ENCODE measurements at places on chromosomes 3 and 15.

GRCh38 chr15:23416349-23417276 is 30.4 kb downstream of the GOLGA6L2 start:
- DNase-seq, result no peak

GRCh38 chr3:18868911-18869689 is 279.2 kb upstream of the KCNH8 start:
- no peak for DNase-seq

DNA sequence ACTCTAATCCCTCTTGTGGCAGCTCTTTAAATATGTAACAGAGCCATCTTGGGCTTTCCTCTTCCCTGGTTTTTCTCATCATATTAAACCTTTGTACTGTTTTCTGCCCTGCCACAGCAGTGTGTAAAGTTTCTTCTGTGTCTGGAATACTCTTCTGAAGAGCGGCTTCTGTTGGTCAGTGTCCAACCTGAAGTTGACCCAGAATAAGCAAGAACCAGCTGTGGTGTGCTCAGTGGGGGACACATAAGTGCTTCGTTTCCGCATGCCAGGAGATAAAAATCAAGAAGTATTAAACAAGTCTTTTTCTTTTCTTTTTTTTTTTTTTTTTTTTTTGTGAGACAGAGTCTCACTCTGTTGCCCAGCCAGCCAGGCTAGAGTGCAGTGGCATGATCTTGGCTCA is 173.2 kb upstream of the CHRM5 start:
- no peak for DNase-seq

DNA sequence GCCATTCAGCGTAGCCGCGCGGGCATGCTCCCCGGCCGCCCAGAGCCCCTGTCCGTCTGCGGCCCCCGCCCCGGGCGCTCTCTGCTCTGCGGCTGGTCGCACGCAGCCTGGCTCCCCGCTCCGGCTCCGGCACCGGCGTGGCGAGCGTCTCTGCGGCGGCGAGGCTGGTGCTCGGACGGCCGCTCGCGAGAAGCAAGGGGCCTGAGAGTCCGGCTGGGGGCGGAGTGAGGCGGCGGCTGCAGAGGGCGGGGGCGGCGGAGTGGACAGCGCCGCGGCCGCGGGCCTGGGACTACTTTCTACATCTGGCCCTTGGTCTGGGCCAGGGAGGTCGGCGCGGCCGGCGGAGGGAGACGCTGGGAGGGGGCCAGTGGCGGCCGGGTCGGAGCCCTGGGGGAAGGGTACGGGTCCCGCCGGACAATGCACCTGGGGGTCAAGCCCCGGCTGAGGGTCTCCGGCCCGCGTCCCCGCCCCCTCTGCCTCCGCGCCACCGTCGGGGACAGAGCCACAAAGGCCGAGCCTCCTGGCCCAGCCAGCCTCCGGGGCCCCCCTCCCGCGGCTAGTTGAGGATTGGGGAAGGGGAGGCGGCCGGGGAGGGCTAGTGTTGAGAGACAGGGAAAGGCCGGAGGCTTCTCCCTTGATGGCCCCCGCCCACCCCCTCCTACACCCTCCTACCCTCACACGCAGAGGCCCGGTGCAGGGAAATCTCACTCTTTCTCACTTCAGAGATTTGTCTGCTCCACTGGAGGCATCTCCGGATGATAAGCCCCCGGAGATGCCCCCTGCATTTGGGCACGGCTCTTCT is at the start of gene PRTG:
TSS of gene PRTG (minus strand) at position 226 of the 802 bp plus-strand sequence. CDS start at position 5, 221 bp downstream.
- no peak for DNase-seq

GRCh38 chr3:123421353-123422174 is 27.3 kb downstream of the ADCY5 start:
- no peak for DNase-seq

GRCh38 chr3:157354722-157355121 is 81.9 kb upstream of the PTX3 start:
- no peak for DNase-seq

- no peak for DNase-seq
Measured at GRCh38 chr15:65286069-65286703, 497 bp downstream of the PARP16 start.

- no peak for DNase-seq
Measured at GRCh38 chr3:123453675-123454074, 4.8 kb upstream of the ADCY5 start.

- no peak for DNase-seq
Measured at GRCh38 chr15:63363292-63363691, 18.4 kb downstream of the CA12 start.

GRCh38 chr3:124885466-124886167 is 1.5 kb downstream of the ITGB5 start:
- no peak for DNase-seq

GRCh38 chr3:135007607-135008006 is 212.5 kb downstream of the EPHB1 start:
- DNase-seq, result no peak

DNA sequence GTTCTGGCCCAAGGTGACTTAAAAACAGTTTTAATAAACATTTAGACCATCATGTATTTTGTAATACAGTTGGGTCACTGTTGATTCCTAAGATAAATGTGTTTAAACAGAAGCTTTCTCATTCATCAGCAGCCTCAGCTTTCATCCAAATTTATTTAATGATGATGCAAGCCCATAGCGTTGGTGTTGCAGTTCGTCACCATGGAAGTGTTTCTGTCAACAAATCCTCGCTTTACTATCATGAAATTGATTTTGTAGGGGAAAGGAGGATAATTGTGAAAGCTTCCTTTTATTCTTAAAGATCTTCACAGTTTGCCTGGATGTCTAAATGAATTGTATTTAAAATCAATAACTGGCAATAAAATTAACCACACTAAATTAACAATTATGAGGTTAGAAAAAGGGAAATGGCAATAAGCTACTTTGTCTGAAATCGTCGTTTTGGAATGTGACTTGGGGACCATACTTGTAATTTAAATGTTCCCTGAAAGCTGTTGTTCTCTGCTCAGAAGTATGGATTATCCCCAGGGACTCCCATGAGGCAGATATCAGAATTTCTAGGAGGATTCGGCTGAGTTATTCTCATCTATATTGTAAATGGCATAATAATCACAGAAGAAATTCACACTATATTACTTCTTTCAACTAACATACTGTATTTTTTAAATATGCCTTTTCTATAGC is 29.0 kb downstream of the CMSS1 start:
- no peak for DNase-seq

GRCh38 chr3:170301405-170301804 is 56.1 kb upstream of the SKIL start:
- DNase-seq, result no peak

Data from activated CD8-positive, alpha-beta memory T cell treated with anti-CD3 and anti-CD28 coated beads for 4 hours (primary cell).